ENCODE measurements at places on chromosomes 13 and 19.

GRCh38 chr19:14700711-14701375 is 11.0 kb downstream of the ZNF333 start:
- no peak for DNase-seq

DNA sequence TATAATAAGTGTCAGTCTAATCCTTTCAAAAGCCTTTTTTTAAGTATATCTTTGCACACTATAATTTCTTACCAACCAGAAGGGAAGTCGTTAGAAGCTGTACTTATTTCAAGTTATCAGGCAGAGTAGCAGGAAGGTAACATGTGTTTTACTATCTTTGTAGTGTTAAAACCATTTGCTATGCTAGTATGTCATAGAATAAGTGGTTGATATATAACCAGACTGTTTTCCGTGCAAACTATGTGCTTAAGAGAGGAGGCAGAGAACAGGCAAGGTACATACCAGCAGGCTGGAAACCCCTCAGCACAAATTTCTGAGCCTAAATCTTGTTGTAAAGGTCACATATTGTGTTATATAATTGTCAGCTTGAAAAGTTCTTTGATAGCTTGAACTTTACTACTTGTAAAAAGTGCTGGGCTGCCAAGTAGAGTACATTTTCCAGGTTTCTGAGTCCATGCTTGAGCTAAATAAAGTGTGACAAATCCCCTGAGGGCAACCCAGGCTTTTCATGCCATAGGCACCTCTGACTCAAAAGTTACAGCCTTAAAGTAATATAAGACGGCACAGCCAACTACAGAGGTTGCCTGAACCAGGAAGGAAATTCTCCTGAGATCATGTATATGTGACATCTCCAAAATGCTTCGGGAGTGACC is 1297.4 kb downstream of the PCDH9 start:
- no peak for DNase-seq

DNA sequence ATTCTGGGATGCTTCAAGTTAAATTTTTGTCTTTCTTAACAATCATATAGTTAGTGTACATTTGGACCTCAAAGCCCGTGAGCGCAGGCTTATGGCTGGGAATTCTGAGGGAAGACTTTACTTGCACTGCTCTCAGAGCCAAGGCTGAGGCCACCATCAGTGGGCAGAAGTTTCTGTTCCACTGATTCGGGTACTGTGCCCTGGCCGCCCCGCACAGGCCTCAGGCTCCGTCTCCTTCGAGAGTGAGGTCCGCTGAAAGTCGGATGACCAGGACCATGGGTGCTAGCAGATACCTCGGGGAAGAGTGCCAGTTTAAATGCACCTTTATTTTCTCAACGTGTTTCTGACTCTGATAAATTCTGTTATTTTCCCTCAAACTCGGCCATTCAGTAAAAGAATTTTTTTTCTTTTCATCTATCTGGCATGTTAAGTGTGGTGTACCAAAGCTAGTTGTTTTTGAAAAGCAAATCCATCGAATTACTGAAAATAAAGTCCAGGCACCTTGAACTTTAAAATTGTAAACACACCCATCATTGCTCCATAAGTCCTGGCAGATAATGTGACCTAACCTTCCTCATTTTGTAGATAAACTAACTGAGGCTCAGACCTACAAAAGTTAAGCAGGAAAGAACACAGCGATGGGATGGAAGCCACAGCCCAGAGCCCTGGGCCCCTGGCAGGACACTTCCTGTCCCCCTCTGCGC is 126.7 kb downstream of the SOX1 start:
- DNase-seq: no peak

DNA sequence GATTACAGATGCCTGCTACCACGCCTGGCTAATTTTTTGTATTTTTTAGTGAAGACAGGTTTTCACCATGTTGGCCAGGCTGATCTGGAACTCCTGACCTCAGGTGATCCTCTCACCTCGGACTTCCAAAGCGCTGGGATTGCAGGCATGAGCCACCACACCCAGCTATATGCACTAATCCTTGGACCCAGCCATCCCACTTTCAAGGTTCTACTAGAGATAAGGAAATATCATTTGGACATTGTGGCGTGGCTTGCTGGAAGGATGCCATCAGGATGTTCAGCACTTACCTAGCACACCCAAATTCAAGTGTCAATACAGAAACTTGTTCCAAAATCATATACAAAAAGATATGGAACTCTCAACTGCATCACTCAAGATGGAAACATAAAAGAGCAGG is 136.4 kb downstream of the ABCC4 start:
- DNase-seq: no peak

GRCh38 chr19:14218620-14219330 is 12.8 kb upstream of the ADGRL1 start:
- no peak for DNase-seq

GRCh38 chr13:92379371-92379770 is 847.2 kb upstream of the GPC6 start:
- no peak for DNase-seq

- no peak for DNase-seq
These were observed 100.7 kb downstream of the MBNL2 start for GRCh38 chr13:97322740-97323342.

GRCh38 chr13:26980099-26981031 is 191.2 kb downstream of the USP12 start:
- no peak for DNase-seq

- DNase-seq: no peak
These were observed 61.7 kb downstream of the RAP2A start for GRCh38 chr13:97495678-97496077.

GRCh38 chr19:38924388-38924787 is 6.2 kb downstream of the SARS2 start:
- DNase-seq: no peak

- no peak for DNase-seq
These were observed 13.9 kb downstream of the IGLON5 start for GRCh38 chr19:51325161-51325976.

GRCh38 chr13:19601749-19602725 is 31.4 kb upstream of the MPHOSPH8 start:
- DNase-seq: peak; percentile 22

DNA sequence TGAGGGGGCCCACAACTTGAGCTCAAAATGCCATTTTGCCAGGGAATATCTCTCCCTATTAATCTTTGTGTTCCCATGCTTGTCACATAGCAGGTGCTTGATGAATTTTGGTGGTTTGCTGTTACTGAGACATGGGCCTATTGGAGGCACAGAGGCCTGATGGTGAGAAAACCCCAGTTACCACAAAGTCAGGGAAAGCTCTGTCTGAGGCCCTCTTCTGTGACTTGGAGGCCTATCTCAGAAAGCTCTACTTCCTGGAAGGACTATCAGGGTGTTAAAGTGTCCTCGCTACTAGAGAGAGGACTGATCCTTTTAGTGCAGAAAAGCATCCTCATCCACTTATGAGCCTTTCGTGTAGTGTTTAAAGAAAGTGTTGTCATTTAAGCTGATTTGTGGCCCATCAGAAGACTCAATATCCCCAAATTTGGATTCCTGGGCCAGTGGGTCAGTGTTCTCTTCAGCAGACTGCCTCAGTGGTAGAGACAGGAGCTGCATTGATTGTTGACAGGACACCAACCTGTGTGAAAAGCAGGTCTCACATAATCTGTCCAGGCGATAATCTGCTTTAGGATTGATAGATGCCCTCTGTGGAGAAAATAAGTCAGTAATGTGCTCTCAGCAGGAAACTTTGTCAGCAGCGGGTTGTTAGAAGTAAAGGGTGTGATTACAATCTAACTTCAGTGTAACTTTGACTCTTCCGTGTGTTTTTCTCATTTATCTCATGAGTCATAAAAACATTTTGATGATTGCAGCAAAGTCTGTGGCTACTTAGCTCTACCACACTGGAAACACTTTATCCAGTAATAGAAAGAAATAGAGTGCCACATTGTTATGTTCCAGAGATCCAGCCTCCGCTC is 121.0 kb downstream of the AKAP11 start:
- no peak for DNase-seq

GRCh38 chr13:46134961-46135522 is 30.2 kb upstream of the CPB2 start:
- no peak for DNase-seq

- DNase-seq: no peak
These were observed 16.2 kb upstream of the NFIC start for GRCh38 chr19:3350014-3350663.

GRCh38 chr19:14558370-14559066 is 13.3 kb downstream of the NDUFB7 start:
- DNase-seq: no peak

DNA sequence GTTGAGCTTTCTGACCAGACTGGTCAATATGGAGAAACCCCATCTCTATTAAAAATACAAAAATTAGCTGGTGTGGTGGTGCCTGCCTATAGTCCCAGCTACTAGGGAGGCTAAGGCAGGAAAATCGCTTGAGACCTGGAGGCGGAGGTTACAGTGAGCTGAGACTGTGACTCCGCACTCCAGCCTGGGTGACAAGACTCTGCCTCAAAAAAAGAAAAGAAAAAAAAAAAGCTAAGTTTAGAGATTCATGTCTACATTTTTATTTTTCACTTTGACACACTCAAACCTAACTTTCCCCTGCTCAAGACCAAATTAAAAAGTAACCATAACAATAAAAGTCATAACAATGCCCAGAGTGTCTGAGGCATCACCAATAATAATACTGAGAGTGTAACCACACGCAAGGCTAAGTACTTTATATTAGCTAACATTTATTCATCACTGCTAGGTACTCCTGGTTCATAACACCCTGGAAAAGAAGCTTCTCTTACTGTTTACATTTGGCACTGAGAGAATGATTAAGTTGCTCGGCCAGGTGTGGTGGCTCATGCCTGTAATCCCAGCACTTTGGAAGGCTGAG is 5.7 kb downstream of the IRGC start:
- no peak for DNase-seq

DNA sequence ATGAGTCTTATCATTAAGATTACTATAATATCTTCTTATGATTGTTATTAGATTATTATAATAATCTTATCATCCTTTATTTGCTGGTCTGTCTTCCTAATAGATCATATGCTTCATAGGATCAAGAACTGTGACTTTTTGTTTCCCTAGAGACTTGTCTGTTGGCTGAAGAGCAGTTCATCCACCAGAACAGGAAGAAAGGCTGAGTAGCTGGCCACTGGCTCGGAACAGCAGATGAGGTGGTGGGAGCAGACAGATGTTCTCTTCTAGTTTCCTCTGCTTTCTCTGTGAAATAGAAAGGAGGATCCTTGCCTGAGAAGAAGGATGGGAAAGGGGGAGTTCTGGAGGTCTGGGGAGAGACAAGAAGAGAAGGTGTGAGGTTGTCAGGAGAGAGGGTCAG is 120.0 kb downstream of the CCNA1 start:
- DNase-seq: no peak

- DNase-seq: no peak
These were observed 130.6 kb upstream of the SOX1 start for GRCh38 chr13:111936267-111936925.

GRCh38 chr13:75415694-75416093 is 66.3 kb downstream of the TBC1D4 start:
- no peak for DNase-seq

GRCh38 chr13:110648848-110649421 is 33.6 kb downstream of the NAXD start:
- no peak for DNase-seq

DNA sequence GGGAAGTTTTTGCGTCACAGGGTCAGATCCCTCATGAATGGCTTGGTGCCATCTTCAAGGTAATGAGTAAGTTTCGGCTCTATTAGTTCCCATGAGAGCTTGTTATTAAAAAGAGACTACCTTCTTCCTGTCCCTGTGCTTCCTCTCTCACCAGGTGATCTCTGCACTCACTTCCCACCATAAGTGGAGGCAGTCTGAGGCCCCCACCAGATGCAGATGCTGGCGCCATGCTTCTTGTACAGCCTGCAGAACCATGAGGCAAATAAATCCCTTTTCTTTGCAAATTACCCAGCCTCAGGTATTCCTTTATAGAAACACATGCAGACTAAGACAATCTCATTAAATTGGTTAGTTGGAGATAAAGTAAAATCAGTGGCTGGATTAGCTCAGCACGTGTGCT is 75.6 kb upstream of the RFC3 start:
- no peak for DNase-seq

GRCh38 chr19:56835401-56835800 is 5.1 kb downstream of the PEG3 start:
- DNase-seq: no peak

DNA sequence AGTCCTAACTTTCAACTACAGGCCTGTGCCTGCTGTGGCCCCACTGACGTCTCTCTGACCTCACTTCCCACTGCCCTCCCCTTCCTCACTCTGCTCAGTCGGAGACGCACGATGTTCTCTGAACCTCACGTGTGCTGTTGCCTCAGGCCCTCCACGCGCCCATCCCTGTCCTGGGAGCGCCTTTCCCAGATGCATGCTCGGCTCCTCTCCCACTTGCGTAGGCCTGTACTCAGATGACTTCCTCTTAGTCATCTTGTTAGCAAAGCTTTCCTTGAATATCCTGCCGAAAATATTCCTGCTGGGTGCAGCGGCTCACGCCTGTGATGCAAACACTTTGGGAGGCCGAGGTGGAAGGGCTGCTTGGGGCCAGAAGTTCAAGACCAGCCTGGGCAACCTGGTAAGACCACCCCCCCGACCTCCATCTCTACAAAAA is 9.3 kb upstream of the SYT5 start:
- DNase-seq: no peak

DNA sequence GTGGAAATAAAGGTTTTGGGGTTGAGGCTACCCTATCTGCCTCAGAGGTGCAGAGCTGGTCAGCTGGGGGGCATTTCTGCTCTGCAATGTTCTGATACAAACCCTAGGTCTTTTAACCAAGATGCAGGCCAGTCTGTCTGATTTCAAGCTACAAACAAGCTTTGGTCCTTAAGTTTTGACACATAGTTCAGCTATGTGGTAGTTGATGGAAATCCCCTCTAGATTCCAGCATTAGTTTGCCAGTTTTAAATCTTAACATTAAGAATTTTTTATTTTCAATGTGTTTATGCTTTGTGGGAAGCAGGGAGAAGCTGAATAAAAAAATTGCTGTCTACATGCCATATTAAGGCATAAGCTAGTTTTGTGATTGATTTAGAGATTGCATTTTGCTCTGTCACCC is 225.7 kb downstream of the LMO7 start:
- DNase-seq: no peak

DNA sequence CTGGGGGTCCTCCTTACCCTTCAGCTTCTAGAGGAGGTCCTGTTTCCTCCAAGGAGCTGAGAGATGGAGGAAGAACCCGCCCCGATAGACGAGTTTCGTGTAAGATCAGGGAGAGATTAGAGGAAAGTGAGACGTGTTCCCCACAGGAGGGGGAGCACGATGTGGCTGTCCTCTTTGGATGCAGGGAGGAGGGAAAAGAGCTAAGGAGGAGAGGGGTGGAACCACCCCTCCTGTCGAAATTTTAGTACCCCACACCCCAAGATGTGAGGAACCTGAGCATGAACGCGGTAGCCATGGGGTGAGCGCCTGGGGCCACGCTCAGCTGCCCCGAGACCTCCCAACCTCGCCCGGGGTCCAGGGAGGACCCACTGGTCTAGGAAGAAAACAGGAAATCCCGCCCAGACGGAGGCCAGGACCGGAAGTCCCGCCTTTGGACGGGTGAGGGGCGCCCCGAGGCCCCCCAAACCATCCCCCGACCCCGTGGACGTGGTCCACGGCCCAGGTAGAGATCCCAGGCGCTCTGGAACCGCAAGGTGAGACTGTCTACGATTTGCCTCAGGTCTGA is 1.2 kb downstream of the AKT1S1 start:
- DNase-seq: peak; percentile 65

GRCh38 chr19:13996928-13997630 is 9.0 kb downstream of the RFX1 start:
- DNase-seq: no peak
